Stimulated activated CD4-positive, alpha-beta T cell treated with anti-CD3 and anti-CD28 coated beads, Interleukin-1b, Interleukin-23, amount 100 ng/mL, for 4 hours (primary cell): ENCODE measurements at places on chromosomes 11 and 22.

GRCh38 chr11:126411971-126412381 lies 56.5 kb downstream of the ST3GAL4 start:
- no peak for DNase-seq

DNA sequence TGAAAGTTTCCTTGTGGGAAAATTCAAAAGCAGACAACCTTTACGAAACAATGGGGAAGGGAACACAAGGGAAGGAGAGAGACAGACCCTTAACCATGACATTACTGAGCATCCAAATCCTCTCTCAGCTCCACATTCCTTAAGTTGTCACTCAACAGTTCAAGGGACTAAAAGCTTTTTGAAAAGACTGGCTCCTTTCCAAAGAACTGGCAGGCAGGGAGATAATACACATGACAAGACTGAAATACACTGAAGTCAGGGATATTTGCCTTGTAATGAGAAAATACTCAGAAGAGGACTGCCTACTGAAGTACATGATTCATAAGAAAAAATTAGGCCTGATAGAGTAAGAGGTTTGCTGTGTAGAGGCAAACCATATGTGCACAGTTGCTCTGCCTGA lies 69.1 kb downstream of the SMCO4 start:
- DNase-seq = no peak

DNA sequence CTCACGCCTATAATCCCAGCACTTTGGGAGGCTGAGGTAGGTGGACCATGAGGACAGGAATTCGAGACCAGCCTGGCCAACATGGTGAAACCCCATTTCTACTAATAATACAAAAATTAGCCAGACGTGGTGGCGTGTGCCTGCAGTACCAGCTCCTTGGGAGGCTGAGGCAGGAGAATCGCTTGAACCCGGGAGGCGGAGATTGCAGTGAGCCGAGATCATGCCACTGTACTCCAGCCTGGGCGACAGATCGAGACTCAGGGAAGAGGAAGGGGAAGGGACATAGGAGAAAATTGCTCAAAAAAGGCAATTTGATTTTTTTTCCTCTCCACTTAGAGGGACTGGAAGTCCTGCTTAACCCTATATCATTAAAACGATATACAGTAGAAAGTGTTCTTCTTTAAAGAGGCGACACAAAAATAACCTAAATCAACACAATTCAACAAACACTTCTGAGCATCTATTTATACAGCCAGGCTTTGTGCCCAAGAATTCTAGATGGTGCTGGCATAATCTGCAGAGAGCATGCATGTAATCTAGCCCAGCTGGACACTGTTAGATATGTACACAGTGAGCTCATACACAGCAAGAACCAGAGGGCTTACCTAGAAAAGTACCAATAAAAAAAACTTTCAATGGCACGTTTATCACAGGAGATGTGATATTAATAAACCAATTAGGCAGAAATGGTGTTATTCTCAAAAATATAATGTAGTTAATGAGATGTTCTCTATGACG lies 20.9 kb upstream of the DENND5A start:
- no peak for DNase-seq

- DNase-seq = no peak
Measured at GRCh38 chr11:47317064-47317828, 35.3 kb downstream of the MYBPC3 start.

- DNase-seq = no peak
Measured at GRCh38 chr11:123063826-123064657, 2.1 kb upstream of the HSPA8 start.

DNA sequence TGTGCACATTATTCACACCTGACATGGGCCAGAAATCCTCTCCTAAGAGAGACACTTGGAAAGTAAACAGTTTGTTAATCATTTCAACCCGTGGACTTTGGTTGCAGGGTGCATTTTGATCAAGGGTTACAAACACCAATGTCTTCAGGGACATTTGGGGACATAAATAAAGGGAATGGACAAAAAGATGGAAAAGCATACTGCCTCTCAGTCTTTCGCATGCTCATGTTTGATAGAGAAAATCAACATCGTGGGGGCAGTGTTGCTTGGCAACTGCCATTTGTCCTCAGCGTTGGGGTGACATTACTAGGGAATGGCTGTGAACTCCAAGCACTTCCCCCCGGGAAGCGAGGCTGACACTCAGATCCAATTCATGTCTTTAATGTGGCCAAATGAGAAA lies 114.7 kb upstream of the OR4B1 start:
- DNase-seq = no peak

GRCh38 chr11:72580642-72580950 lies 93.6 kb downstream of the PDE2A start:
- DNase-seq = no peak

GRCh38 chr11:132886335-132886734 lies 646.0 kb downstream of the OPCML start:
- DNase-seq = no peak

DNA sequence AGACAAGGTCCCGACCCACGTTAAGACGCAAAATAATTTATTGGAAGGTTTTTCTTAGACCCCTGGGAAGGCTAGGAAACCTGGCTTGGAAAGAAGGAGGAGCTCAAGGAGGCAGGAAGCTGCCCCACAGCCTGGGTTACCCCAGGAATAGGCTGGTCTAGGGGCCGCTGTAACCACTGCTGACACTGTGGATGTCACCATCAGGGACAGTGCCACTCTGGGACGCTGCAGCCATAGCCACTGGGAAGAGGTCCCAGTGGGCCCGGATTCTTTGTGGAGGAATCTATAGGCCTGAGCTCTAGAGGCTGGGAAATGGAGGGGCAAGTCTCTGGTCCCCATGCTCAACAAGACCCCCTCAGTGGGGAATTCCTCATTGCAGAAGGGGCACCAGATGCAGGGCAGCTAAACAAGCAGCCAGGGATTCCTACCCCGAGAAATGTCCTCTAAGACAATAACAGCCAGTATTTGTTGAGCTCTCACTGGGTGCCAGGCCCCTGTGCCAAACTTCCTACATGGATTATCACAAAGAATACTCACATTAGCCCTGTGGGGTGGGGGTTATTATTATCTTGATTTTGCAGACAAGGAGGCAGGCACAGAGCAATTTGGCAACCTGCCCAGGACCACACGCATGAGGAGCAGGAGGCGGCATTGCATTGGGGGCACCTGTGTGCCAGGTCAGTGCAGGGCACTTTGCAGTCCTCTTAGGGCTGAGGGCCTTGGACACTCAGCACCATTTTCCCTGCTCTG lies 19.5 kb upstream of the CHKA start:
- DNase-seq = no peak

GRCh38 chr11:12229450-12230229 lies 119.2 kb downstream of the MICAL2 start:
- DNase-seq = no peak

GRCh38 chr11:2693271-2694261 lies 6.2 kb downstream of the KCNQ1OT1 start:
- DNase-seq = no peak

- DNase-seq = no peak
Measured at GRCh38 chr11:119120639-119121007, 757 bp upstream of the HINFP start.

GRCh38 chr11:20043992-20044391 lies 116.3 kb downstream of the DBX1 start:
- no peak for DNase-seq

GRCh38 chr11:16404781-16405285 lies 48.5 kb upstream of the SOX6 start:
- DNase-seq = no peak
